ENCODE measurements at places on chromosomes 3 and 15.

GRCh38 chr3:193789455-193789854, 196.4 kb downstream of the OPA1 start:
- no peak for DNase-seq

DNA sequence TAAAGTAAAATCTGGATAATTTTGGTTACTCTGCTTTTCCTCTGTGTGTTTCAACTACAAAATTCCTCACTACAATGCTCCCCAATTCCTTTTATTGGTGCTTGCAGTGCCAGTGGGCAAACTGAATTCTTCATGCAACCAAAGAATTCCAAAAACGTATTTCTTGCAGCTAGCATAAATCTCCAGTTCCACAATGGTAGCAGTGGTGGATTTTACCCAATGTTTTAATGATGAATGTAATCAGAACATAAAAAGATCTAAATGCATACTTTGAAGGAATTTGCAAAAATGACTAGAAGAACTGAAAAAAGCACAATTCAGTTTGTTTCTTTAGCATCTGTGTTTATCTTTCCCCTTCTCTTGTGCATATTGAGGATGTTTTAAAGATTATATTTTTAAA, 359.6 kb upstream of the TPRG1 start:
- DNase-seq = no peak

- no peak for DNase-seq
Measured at GRCh38 chr3:172305552-172305951, 142.7 kb downstream of the GHSR start.

DNA sequence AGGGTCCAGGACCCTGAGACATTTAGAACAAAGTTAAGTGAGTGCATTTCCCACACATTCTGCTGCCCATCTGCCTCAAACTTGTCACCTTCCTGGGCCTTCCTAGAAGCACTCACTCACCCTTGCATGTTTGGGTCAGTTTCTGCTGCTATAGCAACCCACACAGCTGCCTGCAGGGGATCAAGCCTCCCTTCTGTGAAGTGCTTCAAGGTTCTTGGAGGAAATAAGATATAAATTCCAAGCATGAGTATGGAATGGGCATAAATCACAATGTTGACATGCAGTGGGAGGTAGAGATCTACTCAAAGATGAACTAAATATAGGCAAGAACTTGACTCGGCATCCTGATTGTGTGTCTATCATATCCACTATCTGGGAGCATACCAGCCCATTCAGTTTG, 140.4 kb downstream of the SLC9A9 start:
- DNase-seq = no peak

DNA sequence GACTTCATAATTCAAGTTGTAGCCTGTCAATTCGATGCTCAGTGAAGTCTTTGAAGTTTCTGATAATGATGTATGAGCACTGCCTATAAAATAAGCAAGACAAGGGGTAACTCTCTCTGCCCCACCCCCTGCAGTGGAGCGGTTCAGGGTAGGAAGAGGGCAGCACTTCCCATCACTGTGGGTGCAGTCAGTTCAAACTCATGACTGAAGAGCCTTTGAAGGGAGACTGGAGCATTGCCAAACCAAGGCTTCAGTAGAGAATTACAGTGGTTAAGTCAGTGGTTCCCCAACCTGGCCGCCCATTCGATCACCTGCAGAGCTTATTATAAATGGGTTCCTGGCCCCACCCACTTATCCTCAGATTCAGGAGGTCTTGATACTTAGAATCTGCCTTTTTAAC, 190.6 kb downstream of the SHQ1 start:
- DNase-seq = no peak

Measured in HTR-8/SVneo (cell line).